ENCODE measurements at places on chromosomes 12 and 14. TPM values are rescaled to one million over a fixed set of nuclear protein-coding genes. Genes with fewer than 3 reads are reported as not detected.

DNA sequence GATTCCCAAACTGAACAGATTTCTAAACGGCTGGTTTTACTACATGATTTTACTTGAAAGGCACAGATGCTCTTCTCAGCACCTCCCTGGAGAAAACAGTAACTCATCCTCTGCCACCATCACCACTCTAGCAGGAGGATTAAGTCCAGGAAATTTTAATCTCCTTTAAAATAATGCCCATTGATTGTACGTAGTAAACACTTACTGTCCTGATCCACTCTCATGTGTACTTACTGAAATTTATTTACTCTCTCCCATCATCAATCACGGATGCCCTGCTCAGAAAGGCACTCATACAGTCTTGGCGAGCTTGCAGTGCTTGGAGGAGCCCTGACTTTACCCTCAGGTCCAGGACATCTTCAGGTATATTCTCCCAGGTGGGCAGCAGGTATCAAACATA is 239.8 kb upstream of the EGLN3 start:
- no peak for DNase-seq

DNA sequence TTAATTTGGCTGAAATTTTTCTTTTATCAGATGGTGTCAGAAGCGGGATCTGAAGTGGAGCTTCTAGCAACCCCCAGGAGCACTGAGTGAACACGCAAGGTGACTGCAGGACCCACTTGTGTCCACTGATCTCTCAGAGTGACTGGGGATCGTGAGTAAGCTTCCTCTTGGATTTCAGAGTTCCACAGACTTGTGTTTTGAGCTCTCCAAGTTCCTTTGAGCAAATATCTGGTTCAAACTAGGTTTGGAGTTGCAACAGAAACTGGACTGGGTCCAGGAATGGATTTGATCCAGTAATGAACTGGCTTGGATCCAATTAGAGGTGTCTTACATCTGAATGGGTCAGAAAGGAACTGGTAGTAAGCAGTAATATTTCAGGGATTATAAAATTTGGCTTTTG is 24.7 kb upstream of the B4GALNT1 start:
- no peak for DNase-seq

DNA sequence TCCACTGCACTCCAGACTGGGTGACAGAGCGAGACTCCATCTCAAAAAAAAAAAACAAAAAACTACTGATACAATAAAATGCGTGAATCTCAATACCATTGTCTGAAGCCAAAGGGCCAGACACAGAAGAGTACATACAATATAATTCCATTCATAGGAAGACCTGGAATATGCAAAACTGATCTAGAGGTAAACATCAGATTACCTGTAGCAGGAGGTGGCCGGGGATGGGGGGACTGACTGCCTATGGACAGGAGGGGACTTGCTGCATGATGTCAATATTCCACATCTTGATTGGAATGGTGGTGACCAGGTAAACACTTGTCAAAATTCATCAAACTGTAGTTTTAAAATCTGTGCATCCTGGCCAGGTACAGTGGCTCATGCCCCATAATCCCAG is 12.5 kb upstream of the FIGNL2 start:
- DNase-seq: no peak

GRCh38 chr14:71116568-71117122 is 209.4 kb downstream of the PCNX1 start:
- DNase-seq: no peak

DNA sequence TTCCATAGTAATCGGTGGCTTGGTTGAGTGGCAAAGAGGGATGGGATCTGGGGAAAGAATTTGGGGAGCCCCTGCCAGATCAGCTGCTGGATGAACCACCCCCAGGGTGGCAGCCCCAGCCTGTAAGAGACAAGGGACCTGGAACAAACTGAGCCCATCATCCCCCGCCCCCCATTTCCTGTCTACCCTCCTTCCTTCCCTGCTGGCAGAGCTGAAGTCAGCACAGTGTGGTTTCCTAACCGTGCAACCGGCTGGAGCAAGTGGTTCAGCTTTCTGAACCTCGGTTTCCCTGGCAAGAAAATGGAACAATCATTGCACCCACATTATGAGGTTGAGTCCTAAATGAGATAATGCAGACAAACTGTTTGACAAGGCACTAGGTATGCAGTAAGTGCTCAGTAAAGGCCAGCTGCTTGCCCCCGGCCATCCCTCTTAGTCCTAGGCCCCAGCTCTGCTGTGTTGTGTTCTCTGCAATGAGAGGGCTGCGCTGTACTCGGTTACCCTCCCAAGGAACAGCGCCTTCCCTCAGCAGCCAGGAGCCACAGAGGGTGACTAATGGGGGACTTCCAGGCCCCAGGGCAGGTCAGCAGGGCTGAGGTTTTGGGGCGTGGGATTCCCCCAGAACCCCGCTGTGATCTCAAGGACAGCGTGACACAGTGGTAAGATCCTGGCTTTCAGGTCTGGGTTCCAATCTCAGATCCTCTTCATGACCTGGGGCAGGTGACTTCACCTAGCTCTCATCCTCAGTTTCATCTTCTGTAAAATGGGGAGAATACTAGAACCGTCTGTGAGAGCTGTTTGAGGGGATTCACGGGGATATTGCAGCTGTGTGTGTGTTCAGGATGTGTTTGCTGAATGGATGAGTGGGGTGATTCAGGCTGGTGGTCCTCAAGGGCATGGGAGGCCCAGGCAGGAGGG is 16.5 kb downstream of the SELPLG start:
- no peak for DNase-seq

- DNase-seq: no peak
Observed at GRCh38 chr14:22314183-22314820, 274.7 kb downstream of the DAD1 start.

GRCh38 chr12:67275380-67275913 is 6.3 kb downstream of the CAND1 start:
- no peak for DNase-seq

ST8SIA1 gene
- 6.9 TPM for polyA plus RNA-seq

DNA sequence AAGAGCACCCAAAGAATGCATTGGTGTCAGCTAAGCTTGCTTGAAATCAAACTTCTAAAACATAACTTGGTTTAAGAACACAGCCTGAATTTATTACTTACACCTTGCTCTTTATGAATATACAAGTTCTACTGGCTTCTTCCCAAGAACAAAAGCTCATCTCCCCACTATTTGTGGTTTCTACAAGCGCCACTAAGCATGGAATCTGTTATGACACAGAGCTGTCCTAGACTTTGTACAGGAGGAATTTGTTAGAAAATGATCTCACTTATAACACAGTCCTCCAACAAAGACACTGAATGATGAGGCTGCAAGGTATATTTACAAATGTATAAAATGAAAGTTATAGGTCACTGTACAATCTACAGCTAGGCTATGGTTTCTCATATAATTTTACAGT is 452.1 kb downstream of the BCAT1 start:
- DNase-seq: no peak

FMNL3 gene
- 43.0 TPM for polyA plus RNA-seq

ACOT4 gene
- 3.5 TPM for polyA plus RNA-seq

HOXC10 gene
- polyA plus RNA-seq: 65.1 TPM

GRCh38 chr12:3728686-3729085 is 24.2 kb downstream of the CRACR2A start:
- no peak for DNase-seq

DNA sequence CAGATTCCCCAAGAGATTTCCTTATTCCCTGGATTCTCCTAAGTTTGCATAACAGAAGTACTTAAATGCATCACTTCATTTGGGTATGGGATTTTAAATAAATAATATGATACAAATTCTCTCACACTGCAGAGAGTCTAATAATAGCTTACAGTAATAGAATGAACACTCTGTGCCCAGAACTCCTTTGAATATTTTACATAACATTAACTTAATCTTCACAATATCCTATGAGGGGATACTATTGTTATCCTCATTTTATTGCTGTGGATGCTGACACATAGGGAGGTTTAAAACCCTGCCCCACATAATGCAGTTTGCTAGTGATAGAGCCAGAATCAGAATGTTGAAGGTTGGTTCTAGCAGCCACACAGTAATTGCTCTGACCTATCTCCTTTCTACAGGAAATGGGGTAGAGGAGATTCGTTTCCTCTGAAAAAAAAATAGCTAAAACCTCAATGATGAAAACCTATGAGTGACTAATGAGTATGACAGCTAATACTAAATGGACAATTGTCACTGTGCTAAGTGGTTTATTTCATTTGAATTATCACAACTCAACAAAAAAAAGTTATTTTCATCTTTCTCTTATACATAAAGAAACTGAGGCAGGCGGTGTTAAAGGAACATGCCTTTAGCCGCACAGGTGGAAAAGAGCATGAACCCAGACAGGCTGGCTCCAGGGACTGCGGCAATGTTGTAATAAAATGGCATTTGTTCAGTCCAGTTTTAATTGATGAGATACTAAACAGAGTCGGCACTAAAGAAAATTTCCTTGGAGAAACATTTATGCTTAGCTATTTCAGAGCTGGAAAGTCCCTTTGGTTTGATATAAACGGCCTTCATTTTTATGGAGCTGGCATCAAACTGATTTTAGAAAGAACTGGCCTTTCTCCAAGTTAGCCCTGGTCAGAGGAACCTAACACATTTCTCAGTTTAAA is 880.9 kb downstream of the NRXN3 start:
- no peak for DNase-seq

TUNAR gene
- 0.71 TPM for polyA plus RNA-seq

DNA sequence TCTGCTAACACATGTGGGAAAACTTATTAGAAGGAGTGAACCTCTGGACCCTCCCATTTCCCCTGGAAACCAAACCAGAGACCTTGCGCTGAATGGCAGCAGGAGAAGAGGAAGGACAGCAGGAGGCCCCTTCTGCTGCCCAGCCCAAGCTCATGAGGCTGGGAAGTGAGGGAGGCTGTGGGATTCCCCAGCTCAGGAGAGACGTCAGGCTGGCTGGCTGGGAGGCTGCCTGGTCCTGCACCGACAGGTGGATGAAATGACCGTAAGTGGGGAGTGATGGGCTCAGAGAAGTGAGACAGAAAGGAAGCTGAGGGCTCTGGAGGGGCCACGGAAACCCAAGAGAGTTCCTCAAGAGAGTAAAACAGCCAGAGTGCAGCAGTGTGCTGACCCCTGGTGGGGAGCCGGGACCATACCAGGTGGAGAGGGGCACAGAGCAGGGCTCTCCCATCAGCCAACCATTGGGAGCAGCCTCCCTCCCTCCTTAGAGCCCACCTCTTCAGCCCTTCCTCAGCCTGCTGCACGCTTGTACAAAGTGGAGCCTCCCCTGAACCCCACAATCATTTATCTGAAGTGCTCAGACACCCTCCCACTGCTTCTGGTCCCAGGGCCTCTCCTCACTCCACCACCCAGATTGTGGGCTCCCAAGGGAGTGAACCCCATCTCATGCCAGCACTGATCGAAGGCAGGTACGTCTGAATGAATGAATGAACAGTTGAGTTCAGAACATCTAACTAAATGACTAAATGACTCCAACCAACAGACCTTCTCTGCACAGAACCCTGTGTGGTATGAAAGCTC is 14.0 kb downstream of the TAMALIN start:
- DNase-seq: no peak

ACVRL1 gene
- polyA plus RNA-seq: 31.1 TPM

- DNase-seq: no peak
Observed at GRCh38 chr12:54020591-54021405, 7.4 kb upstream of the HOXC6 start.

GRCh38 chr12:13347241-13348043 is 150.9 kb downstream of the EMP1 start:
- no peak for DNase-seq

- no peak for DNase-seq
Observed at GRCh38 chr12:8702159-8702558, 4.4 kb downstream of the RIMKLB start.

DBX2 gene
- 0.13 TPM for polyA plus RNA-seq

ASIC1 gene
- 4.5 TPM for polyA plus RNA-seq

RGS6 gene
- polyA plus RNA-seq: 1.4 TPM

- no peak for DNase-seq
Observed at GRCh38 chr12:13702381-13702780, 279.0 kb downstream of the GRIN2B start.

GRCh38 chr12:123200414-123200813 is 32.5 kb downstream of the MPHOSPH9 start:
- DNase-seq: no peak

TTC7B gene
- 44.1 TPM for polyA plus RNA-seq

GRCh38 chr14:80464531-80465149 is 253.3 kb upstream of the DIO2 start:
- DNase-seq: no peak

GRCh38 chr12:470133-470532 is 10.4 kb downstream of the B4GALNT3 start:
- DNase-seq: no peak

DNA sequence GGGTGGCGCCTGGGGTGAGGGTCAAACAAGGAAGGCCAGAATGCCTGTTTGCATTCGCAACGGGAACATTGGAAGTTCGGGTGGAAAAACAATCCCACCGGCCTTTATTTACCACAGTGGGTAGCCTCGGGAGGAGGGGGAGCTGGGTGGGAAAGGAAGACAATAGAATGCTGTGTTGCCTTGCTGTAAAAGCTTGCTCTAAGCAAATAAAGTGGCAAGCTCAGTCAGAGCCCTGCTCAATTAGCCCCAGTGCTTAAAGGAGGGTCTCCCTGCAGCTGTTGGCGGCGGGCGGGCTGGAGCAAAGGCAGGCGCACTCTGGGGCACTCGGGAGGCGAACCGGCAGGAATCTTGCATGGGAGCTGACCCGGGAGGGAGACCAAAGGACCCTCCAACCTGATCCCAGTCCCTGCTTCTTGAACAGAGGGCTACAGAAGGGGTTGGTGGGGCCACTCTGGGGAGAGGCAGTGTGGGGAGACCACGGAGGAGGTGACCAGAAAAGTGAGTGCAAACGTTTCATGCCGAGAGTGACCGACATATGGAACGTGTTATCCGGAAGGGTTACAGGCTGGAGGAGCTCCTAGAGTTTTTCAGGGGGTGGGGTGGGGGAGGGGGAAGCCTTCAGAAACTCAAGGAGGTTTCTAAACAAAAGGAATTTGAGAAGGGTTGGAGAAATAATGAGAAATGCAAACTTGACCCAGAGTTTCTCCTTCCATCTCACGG is 48.5 kb downstream of the NTF3 start:
- DNase-seq: peak; percentile 62

C12orf56 gene
- 2.2 TPM for polyA plus RNA-seq

A2M gene
- polyA plus RNA-seq: 219 TPM

DNA sequence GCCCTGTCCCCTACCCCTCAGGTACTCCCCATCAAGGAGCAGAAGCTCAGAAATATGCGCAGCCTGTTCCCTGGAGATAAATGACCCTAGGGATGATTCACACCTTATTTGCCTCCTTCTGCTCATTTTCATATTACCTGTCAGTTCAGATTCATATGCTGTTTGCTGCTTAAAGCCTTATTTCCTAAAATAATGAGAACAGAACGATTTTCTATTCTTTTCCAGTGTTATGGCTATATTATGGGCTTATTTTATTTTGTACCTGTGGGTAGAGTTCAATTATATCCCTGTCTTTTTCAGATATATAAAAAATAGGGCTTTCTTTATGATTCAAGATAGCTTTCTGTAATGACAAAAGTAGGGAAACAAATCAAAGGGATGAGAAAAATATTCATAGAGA is 224.8 kb downstream of the RPAP3 start:
- DNase-seq: no peak

GRCh38 chr14:101288436-101289229 is 272.7 kb upstream of the DIO3 start:
- peak; percentile 10 for DNase-seq

GRCh38 chr12:66500841-66501240 is 178.0 kb downstream of the GRIP1 start:
- no peak for DNase-seq

Data from renal cortex interstitium (tissue), 15 donors.